Esophagus squamous epithelium (tissue), 5 donors: ENCODE measurements at places on chromosomes 6 and 20.

DNA sequence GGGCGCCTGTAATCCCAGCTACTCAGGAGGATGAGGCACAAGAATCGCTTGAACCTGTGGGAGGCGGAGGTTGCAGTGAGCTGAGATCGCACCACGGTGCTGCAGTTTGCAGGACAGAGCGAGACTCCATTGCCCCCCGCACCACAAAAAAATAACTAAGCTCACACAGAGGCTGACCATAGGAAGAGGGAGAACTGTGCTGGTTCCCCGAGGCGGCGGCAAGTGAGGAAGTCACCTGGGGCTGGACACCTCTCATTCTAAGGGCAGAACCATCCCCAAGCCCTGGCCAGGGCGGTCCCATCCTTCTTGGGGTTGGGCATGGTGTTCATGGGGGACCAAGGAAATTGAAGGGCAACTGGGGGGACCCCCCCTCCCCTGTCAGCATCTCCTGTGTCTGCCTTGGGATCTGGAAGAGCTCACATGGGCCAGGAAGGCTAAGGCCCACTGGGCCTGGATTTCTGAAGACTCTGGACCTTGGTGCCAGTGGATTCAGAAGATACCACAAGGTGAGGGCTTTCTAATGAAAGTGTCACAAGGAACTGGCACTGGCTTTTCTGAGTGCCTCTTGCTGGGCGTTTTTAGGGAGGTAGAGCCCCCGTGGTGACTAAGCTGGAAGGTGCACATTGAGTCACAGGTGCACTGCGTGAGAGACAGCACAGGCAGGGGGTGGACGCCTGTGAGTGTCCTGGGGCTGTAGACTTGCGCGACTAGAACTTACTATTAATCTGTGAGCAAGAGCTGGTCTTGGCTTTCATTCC, 11.5 kb downstream of the IRF4 start:
- no peak for DNase-seq

DNA sequence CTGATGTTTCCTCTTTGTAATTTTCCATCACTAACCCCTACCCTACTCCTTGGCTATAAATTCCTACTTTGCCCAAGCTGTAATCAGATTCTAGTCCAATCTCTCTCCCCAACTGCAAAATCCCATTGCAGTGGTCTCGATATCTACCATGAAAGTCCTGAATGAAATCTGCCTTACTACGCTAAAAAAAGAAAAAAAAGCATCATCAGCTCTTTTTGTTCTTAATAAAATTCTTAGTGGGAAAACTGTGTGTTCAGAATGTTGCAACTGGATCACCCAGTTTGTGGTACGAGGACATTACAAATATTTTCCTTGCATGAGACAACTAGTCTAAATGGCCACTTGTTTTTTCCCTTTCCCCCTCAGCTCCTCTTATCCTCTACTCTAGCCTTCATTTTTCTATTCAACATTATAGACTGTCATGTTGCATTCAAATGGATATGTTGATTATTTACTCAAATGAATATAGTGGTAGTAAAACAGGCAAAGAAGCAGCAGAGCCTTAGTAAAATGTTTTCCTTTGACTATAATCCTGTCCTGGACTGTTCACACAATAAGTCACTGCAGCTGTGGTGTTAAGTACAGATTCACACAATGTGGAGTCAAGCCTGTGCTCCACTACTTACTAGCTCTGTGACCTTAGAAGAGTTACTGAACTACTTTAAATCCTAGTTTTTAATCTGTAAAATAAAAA, 527.1 kb upstream of the MARCKS start:
- DNase-seq: no peak

DNA sequence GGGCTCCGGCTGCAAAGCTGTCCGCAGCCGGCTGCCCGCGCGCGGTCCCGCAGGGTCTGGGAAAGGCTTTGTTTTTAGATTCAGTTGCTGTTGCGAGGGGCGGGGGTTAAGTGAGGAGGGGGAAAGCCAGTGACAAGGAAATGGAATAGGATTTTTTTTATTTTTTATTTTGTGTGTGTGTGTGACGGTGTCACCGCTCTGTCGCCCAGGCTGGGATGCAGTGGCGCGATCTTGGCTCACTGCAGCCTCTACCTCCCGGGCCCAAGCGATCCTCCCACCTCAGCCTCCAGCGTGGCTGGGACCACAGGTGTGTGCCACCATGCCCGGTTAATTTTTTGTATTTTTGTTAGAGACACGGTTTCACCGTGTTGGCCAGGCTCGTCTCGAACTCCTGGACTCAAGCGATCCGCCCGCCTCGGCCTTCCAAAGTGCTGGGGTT, 615 bp upstream of the UBE2J1 start:
- no peak for DNase-seq

DNA sequence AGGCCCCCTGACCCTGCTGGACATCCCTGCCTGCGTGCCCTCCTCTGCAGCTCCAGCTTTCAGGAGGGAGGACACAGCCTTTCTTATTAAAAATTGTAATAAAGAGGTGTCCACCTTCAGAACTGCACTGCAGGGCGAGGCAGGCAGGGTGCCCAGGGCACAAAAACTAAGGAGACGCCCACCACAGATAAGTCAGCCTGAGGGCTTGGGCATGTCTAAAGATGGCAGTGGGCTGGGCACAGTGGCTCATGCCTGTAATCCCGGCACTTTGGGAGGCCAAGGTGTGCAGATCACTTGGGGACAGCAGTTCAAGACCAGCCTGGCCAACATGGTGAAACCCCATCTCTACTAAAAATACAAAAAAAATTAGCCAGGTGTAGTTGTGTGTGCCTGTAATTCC, 7.0 kb upstream of the C20orf144 start:
- DNase-seq: no peak

DNA sequence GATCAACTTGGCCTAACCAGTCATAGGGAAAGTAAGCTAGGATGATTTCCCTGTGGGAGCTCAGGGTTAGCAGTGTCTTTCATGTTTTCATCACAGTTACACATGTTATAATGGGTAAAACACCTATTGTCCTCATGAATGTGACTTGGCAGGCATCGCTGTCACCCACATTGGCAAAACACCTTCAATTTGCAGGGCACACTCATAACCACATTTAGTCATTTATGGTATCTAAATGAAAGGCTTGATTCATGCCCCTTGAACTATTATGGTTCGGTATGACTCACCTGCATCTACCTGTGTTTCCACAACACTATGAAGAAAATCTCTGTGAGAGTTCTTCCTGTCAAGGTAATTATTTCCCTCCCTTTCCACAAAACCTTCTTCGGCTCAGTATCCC, 49.2 kb downstream of the FRK start:
- DNase-seq: no peak

DNA sequence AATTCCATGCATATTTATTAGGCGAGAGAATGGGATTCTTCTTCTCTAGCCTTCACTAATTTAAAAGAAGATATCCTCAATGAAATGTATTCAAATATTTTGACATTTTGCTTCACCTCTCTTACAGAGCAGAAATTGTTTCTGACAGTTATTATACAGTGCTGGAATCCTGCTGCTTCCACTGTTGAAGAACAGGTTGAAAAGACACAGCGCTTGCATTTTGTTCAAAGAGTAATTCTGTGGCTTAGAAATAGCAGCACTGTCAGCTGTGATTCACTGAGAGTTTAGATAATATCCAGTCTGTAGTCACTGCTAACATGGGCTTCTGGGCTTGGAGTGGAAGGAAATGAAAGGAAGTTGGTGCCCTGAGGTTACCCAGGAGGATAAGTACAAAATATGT, 117.1 kb upstream of the FBXL4 start:
- DNase-seq: no peak

DNA sequence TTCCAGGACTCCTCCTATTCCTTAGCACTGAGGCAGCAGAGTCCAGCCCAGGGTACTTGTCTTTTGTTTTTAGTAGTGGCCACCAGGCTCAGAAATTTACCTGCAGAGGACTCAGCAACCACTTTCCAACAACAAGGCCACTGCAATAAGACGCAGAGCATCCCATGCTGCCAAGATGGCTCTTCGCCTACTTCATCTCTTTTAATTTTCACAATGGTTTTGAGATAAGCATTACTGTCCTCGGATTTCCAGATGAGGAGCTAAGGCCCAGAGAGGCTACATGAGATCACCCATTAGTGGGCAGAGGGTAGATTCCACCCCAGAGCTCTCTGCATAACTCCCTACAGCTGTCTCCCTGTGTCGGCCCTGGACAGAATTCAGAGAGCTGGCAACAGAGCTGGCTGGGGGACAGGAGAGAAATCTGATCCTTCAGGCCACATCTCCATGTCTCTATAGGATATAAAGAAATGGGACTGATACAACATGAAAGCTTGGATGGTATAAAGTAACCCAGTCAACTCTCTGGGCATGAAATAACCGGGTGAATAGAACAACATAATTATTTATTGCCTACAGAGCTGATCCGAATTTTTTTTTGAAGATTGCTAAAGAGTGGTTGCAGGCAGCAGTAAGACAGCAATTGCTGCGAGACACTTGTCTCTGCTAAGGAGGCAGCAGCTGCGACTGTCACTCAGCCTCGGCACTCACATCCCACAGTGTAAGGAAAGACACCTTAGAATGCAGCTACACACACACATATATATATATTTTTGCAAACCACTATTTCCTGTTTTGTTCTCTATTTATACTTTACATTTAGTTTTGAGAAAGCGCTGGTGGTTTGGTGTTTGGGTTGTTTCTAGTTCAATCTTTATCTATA, 37.2 kb downstream of the SCML4 start:
- no peak for DNase-seq

GRCh38 chr20:6863355-6863754, 95.9 kb downstream of the BMP2 start:
- DNase-seq: no peak

GRCh38 chr6:118283766-118284165, 264.3 kb upstream of the PLN start:
- DNase-seq: no peak

GRCh38 chr20:24620937-24621519, 151.6 kb downstream of the SYNDIG1 start:
- DNase-seq: no peak

DNA sequence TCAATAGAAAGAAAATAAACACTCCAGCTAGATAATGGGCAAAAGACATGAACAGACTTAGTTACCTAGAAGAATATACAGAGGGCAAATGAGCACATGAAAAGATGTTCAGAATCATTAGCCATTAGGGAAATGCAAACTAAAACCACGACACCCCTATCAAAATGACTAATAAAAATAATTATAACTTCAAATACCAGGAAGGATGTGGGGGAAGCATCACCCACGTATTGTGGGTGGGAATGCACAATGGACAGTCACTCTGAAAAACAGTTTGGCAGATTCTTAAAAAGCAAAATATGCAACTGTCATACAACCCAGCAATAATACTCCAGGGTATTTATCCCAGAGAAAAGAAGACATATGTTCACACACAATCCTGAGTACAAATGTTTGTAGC, 92.6 kb downstream of the DLL1 start:
- no peak for DNase-seq

GRCh38 chr6:46796848-46797580, 3.8 kb downstream of the MEP1A start:
- no peak for DNase-seq

DNA sequence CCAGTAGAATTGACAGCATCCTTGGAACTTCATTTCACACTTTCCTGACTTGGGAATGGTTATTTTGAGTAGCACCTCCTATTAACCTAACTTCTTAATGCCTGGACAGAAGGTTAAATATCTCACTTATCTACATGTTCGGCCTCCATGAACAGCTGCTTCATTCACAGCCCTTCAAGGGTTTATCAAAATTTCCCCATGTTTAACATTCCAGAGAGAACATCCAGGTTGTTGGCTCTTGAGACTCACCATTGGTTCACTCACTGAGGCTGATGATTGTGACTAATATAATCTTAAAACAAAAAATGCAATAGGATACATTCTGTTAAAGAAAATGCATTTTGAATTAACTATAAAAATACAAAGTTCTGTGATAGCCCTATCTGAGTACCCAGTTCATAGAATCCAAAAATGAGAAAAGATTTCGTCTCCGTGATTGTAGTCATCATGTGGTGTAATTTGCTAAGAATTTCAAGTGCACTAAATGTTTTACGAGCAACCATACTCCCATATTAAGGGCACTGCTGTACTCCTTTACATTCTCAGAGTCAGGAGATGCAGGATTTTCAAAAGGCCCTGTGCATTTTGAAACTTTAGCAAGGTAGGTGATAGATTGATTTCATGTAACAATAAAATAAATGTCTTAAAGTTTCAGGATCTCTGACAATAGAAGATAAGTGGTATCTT, 260.6 kb upstream of the TAB2 start:
- no peak for DNase-seq

DNA sequence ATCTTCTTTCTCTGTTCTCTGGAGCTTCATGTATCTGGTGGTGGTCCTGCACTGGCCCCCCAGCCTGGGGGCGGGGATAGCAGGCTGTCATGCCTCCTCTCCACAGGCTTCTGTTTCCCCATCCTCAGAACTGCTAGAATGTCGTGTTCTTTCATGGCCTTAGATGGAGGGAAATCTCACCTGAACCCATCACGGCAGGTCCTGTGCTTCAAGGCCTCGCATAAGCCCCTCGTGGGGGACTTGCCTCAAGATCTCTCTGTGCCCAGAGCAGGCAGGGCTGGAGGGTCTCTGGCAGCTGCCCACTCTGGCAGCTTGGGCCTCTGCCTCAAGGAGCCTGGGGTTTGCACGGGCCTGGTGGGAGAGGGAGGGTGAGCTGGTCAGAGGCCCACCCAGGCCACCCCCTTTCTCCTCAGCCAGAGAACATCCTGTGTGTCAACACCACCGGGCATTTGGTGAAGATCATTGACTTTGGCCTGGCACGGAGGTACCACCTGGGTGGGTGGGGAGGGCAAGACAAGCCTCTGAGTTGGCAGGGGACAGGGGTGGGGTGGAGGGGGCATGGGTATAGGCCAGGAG, 11.3 kb downstream of the MYLK2 start:
- no peak for DNase-seq

DNA sequence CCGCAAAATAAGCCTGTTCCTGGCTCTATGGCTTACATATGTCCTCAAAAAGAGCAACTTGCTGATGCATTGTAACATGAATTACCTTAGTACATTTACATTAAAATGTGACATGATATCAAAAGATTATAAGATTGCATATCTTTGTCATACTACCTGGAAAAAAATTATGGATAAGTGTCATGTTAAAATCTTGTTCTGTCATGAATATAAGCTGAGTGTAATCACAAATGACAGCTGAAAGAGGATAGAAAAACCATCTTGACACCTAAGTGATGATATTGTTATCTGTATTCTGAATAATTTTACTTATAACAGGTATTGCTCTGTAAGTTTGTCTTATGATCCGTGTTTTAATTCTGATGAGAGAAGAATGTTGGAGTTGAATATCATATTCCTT, 503.0 kb upstream of the RNF217 start:
- DNase-seq: no peak

GRCh38 chr20:51487565-51488268, 54.8 kb downstream of the NFATC2 start:
- no peak for DNase-seq

- no peak for DNase-seq
Measured at GRCh38 chr6:106167096-106167814, 81.1 kb downstream of the PRDM1 start.

- no peak for DNase-seq
Measured at GRCh38 chr6:28355743-28356665, 6.3 kb downstream of the ZKSCAN3 start.

GRCh38 chr6:94636780-94637385, 940.5 kb upstream of the MANEA start:
- no peak for DNase-seq

- DNase-seq: no peak
Measured at GRCh38 chr20:36313476-36313875, 7.3 kb downstream of the DLGAP4 start.

GRCh38 chr6:13049666-13050254, 278.6 kb downstream of the TBC1D7 start:
- DNase-seq: no peak
